ENCODE measurements at places on chromosomes 5 and 9.

GRCh38 chr5:131221888-131222287, 42.0 kb upstream of the CDC42SE2 start:
- no peak for DNase-seq

DNA sequence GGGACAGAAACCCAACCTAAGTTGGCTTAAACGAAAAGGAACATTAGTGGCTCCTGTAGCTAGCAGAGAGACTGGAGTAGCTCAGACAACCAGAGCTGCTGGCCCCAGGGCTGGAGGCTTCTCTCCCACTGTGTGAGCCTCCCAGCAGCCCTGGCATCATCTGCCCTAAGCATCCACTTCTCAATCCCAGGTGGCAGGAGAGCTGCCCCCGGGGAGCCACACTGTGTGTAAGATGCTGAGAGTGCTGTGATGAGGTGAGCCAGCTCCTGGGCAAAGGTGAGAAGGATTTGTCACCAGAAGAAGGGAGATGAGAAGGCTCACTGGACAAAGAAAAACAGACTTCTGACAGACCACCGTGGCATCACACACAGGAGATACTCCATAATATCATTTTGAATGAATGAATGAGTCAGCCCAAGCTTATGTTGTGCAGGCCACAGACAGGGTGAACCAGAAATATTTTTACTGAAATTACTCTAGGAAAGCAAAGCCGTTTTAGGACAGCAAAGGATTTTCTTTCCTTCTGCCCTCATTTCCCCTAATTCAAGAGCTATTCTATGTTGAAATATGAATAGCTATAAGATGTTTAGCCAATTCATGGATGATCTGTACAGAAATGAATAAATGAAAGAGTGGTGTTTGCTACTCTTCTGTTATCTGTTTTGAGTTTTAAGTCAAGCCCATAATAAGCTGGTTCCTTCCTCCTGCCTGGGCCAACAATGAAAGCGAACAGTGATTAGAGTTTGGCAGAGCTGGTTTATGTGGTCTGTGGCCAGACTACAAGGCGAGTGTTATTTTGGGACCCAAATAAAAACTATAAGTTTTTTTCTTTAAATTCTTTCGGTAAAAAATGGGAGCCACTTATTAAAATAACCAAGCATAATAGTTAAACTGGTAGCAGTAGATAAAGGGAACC, 57.4 kb upstream of the ECM2 start:
- no peak for DNase-seq

GRCh38 chr5:123605822-123606221, 93.8 kb downstream of the CSNK1G3 start:
- DNase-seq: no peak

DNA sequence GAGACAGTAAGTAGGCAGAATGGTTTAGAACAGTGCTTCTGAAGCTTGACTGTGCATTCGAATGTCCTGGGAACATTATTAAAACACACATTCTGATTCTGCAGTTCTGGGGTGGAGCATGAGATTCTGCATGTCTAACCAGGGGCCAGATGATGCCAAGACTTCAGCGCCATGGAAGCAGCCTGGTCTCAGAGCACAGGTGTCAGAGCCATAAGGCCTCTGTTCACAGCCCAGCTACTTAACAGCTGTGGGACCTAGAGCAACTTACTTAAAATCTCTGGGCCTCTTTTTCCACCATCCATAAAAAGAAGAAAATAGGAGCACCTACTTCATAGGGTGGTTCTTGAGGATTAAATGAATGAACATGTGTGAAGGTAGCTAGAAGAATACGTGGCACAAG, 84.0 kb downstream of the GNAQ start:
- no peak for DNase-seq

GRCh38 chr5:61429906-61430305, 97.8 kb downstream of the ZSWIM6 start:
- no peak for DNase-seq

- DNase-seq: no peak
Measured at GRCh38 chr9:16352791-16353401, 517.6 kb downstream of the BNC2 start.

- DNase-seq: no peak
Measured at GRCh38 chr9:134860510-134860909, 20.1 kb upstream of the FCN2 start.

GRCh38 chr9:133711428-133712220, 26.5 kb downstream of the SARDH start:
- no peak for DNase-seq

DNA sequence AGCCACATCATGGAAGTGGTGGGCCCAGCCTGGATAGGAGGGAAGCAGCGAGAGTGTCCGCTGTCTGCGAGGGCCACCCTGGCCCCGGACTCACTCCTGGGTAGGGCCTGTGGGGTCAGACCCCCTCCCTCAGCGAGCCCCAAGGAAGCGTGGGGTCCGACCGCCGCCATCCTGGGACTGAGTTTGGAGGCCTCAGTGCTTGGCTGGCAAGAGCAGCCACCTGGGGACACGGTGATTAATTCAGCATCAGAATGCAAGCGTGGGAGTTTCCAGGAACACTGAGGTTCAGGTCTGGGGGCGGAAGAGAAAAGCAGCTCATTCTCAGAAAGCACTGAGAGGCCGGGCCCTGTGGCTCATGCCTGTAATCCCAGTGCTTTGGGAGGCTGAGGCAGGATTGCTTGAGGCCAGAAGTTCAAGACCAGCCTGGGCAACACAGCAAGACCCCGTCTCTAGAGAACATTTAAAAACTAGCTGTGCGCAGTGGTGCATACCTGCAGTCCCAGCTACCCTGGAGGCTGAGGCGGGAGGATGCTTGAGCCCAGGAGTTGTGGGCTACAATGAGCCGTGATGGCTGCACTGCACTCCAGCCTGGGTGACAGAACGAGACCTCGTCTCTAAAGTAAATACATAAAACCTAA, 18.3 kb upstream of the CAMSAP1 start:
- DNase-seq: no peak

DNA sequence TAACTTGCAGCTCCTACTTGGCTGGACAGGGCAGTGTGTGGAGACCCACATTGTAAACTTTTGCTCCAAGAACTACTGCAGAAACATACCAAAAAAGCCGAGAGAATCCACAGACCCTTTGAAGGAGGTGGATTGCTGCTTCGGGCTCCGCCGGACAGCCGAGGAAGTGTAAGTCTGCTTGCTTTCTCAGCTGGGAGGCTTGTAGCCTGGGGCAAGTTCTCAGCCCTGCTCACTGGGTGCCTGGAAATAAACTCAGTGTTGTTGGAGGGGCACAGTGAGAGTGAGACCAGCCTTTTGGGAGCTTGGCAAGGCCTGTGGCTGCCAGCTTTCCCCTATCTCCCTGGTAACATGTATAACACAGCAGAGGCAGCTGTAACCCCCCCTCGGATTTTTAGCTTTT, 215.6 kb downstream of the SYK start:
- DNase-seq: no peak

- DNase-seq: no peak
Measured at GRCh38 chr5:6358434-6358820, 19.9 kb downstream of the MED10 start.

GRCh38 chr5:151075698-151076331, 5.0 kb downstream of the TNIP1 start:
- DNase-seq: no peak

GRCh38 chr9:136230365-136230764, 15.2 kb downstream of the QSOX2 start:
- DNase-seq: no peak

GRCh38 chr9:18694959-18695668, 221.2 kb downstream of the ADAMTSL1 start:
- DNase-seq: no peak

DNA sequence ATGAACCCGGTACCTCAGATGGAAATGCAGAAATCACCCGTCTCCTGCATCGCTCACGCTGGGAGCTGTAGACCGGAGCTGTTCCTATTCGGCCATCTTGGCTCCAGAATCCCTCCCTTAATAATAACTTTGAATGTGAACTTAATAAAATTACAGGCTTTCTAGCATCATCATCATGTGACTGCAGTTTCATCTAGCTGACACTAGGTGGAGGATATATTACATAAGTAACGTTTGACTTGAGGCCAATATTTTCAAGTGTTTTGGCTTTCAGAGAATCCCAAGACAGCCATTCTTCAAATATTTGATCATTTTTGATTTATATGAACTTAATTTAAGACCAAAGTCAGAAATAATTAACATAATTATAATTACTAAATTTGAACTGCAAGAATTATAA, 474.9 kb upstream of the CDH10 start:
- no peak for DNase-seq

- no peak for DNase-seq
Measured at GRCh38 chr5:59517926-59518585, 375.5 kb downstream of the PDE4D start.

- no peak for DNase-seq
Measured at GRCh38 chr5:39691993-39692392, 267.2 kb upstream of the DAB2 start.

DNA sequence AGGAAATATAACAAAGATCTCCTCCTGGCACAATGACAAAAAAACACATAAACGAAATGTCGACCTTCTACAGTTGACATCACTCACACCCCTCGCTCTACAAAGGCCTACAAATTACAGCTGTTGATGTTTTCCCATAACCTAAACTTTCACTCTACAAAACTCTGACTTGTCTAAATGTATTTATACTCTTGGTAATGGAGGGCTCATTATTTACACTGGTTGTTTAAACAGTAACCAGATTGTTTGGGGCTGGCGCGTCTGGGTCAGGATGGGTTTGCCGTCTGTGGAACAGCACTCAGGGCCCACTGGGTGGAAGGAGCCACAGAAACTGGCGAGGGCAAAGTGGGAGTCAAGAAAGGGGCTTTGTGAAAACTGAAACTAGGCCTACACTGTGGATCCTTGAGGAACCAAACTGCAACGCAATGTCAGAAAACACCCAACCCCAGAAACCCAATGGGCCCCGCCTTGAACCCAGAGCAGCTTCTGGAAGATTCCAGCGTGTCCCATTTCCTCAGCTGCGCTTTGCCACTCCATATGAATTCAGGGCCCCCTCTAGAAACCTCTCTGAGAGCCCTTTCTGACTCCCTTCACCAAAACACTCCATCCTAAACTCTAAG, 136.7 kb downstream of the ROR2 start:
- DNase-seq: no peak

DNA sequence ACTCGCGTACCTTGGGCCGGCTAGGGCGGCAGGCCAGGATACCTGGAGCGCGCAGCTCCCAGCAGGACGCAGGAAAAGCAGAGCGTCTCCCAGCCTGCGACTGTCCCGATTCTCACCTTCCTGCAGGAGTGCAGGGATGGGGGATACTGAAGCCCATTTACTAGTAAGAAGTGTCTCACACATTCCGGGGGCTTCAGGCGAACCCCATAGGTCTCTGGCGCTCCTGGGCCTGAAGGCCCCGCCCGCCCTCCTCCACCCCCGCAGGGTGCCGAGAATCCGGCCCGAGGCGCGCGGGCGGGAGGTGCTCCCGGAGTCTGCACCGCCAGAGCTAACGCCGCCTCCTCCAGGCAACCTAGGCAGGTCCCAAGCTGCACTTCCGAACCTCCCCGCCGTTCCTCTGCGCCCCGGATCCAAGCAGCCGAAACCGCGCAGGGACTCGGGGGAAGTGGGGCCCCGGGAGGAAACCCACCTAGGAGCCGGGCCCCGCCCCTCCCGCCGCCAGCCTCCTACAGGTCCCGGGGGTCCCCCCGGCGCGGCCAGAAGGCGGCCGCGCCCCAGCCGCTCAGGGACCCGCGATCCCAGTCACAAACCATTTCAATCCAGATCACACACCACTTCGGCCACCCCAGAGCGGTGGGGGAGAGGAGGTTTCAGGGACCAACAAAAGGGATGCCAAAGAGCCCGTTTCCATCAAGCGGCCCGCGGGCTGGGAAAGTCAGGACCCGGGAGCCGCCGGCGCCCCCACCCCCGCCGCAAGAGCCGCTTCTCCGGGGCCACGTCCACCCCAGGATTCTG, 1.2 kb downstream of the ROR2 start:
- no peak for DNase-seq

DNA sequence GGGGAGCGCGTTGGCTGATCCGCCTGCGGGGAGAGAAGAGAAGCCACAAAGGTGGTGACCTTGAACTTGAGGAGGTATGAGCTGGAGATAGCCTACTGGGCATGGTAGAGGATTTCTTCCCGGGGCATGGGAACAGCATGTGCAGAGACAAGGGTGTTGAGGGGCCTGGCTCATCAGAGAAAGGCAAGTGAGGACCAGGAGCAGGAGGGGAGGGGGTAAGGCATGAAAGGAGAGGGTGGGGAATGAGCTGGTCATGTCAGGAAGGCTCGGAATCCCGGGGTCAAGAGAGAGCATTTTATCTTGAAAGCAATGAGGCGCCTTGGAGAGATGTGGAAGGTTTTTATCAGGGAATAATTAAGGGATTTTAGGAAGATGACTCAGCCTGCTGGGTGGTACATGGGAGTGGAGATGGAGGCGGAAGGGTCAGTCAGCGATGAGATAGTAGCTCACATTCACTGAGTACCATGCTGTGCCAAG, 121.1 kb downstream of the LHX2 start:
- no peak for DNase-seq

GRCh38 chr5:89560696-89561095, 677.7 kb upstream of the MEF2C start:
- DNase-seq: no peak

DNA sequence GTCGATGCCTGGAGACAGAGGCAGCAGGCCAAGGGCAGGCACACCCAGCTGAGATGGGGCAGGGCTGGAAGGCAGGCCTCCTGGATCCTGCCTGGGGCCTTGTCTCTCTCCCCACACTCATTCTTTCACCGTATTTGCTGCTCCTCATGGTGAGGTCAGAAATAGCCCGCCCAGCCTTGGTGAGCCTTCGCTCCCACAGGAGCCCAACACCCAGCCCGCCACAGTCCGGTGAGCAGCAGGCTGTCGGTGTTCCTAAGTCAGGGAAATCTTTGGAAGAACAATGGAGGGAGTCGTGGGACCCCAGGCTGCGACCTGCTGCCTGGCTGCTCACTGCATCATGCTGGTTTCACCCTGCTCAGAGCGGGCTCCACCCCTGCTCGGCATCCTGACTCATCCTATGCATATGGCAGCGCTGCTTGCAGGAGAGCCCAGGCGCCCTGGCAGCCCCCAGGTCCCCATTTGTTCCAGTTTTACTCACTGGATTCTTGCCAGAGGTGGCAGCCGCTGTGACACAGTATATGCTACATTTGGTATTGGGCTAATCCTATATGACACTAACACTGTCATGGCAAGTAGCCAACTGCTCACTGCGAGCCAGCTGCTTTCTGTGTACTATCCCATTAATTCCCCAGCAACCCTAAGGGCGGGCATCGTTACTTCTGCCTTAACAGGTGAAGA, 53.2 kb upstream of the NCS1 start:
- no peak for DNase-seq

GRCh38 chr5:1294835-1295649, at the start of gene TERT:
TERT (minus strand) TSS chr5:1295068; CDS start chr5:1294989, 79 bp downstream.
- DNase-seq: peak; percentile 64

Measured in DND-41 (cell line).